Fibroblast of the aortic adventitia (primary cell): ENCODE measurements at places on chromosomes 11 and 22. TPM values are rescaled to one million over a fixed set of nuclear protein-coding genes. Genes with fewer than 3 reads are reported as not detected.
A peak's percentile ranks its signal among the peaks of the same experiment; 100 is the strongest.

DNA sequence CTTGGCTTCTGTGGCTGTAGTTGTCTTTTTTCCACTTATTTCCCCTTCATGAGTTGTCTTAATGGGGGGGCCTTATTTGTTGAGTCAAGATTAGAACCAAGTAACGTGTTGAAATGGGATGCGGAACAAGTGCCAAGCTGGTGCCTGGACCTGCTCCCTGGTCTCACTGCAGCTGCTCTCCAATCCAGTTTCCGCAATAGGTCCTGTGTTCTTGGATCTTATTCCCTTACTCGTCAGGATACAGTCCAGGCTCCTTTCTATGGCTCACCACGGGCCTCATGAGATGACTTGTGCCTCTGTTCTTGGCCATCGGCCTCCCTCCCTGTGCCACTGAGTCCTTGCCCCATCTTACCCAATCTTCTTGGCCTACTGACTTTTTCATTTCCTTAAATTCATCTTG lies 159.6 kb upstream of the CADM1 start:
- DNase-seq, result no peak

DNA sequence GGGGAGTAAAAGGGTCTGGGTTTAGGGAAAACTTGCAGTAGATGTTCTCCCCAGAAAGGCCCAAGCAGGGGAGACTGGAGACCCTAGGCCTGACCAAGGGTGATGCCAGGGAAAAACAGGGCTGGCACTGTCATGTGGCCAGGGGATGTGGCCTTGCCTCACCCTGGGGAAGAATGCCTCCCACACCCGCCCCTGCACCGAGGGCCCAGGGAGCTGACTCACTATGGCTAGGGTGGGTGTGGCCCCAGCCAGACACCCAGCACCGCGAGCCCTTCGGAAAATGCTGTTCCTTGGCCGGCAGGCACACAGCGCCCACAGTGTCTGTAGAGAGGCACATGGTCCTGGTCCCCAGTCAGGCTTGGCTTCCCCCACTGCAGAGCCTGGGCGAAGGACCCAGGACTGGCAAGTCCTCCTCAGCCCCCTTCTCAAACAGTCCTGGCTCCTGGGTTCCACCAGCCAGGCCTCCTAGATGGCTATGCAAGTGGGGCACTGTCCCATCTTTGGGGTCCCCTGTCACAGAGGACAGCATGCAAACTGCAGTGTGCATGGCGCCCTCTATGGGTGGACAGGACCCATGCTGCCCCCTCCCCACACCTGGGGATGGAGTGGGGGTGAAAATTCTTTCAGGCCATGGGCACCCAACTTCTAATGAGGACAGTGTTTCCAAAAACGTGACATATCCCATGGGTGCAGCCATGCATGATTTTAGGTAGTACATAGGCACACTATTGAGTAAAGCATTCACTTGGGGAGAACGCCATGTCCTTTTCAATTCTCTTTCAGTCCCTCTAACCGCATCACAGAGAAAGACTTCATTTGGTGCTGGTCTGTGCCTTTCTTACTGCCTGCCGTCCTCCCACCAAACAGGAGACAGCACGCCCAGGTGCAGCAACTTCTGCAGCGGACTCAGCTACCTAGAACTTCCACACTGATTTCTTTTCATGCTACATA lies 15.2 kb downstream of the TMPRSS5 start:
- DNase-seq, result peak; percentile 22

- DNase-seq, result no peak
Observed at GRCh38 chr22:46409631-46410210, 74.2 kb downstream of the TRMU start.

Gene KDM2A
- 51.4 and 56.8 TPM in 2 replicates for total RNA-seq

Gene HSPB2
- 1.5 and 3.3 TPM in 2 replicates for total RNA-seq

Gene SOX6
- total RNA-seq, result 0.36 and 1.8 TPM in 2 replicates

DNA sequence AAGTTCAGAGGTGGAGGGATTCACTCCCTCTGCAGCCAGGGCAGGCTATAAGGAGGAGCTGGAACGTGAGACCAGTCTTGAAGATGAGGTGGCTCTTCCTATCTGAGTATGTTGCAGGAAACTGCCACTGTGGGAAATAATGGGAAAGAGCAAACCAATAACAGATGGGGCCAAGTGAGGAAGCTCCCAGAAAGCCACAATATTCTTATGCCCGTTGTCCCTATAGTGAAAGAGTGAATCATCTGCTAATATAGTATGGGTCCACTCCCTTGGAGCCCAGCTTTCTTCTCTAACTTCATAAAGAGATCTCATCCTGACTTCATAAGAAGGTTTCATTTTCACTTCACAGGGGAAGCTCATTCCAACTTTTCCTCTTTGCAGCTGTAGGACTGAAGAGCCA lies 206.4 kb downstream of the BLID start:
- DNase-seq, result no peak

Gene KCNJ5
- 0.09 TPM in 1 of 2 replicates, not detected in the other for total RNA-seq

Gene SORL1
- total RNA-seq, result 1.2 and 1.4 TPM in 2 replicates

Gene ASCL2
- total RNA-seq, result not detected in 2 replicates

DNA sequence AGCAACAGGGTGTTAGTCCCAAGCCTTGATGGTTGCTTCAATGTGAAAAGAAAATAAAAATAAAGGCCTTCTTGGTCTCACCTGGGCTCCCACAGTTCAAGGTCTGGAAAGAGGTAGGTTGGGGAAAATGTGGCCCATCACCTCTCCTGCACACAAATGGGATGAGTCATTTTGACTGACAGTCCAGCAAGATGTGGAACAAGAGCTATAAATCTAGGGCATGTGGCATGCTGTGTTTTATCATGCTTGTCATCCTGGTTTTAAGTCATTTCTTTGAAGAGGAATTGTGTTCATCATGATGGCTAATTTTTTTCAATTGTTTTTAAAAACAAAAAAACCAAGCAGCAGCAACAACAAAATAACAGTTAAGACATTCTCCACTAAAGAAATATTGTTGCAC lies 503.7 kb downstream of the NTM start:
- no peak for DNase-seq

DNA sequence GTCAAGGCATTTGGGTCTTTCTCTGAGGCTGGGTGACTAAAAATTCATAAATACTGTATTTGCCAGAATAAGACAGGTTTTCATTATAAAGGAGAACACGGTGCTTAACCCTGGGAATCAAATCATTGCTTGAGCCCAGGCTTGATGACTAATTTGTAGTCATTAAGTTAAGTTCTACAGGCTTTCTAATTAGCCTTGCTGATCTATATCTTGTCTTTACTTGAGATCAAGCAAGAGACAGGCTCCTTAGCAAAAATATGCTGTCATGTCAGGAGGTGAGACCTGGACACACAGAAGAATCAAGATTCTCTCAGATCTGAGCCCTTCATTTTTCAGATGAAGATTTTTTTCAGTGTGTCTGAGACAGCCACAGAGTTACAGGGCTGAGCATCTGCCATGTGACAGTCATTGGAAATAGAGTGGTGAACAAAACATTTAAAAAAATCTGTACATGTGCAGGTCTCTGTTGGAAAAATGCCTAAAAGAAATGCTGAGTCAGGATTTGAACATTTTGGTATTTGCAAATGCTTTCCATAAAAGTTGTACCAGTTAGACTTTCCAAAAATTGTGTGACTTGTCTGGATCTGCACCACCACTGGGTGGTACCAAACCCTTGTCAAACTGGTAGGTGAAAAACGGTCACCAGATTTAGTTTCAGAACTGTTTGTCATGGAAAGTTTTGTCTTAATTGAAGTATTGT lies 14.6 kb downstream of the ACAT1 start:
- DNase-seq, result peak; percentile 51

Gene OR56A3
- total RNA-seq, result not detected in 2 replicates

DNA sequence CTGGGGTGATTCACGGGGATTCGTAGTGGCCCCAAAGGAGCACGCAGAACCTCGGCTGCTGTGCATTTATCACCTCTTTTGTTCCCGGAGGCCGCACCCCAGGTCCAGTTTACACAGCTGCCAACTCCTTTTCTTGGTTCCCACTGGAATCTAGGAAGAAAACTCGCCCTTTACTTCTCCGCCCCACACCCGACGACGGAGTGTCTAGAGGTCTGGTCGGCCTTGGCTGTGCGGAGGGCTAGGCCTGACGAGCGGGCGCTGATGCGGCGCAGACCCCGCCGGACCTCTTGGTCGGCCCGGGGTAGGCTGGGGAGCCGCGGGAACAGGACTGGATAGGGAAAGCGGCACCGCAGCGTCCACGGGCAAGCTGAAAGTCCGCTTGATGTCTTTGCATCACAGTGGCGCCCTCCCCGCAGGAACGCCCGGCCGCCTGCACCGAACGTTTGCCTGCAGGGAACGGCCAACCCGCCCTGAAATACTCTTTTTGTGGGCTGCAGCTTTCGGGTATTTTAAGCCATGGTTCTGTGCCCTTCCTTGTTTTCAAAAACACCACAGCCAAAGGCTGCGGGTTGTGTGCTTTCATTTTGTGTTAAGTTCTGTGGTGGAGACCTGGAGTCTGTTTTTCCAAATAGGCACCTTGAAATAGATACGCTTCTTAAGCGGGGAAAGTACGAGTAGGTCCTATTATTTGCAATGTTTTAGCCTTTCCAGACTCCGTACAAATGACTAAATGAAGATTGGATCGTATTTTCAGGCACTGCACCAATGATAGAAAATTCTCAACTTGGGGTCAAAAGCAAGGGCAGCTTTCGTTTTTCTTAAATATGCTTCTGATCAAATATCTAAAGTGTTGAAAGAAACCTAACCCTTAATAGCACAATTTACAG lies 829 bp upstream of the ZBED5 start:
- DNase-seq, result peak; percentile 51

GRCh38 chr22:26763633-26764361 lies 106.4 kb downstream of the MIAT start:
- peak; percentile 57 for DNase-seq

GRCh38 chr11:117510646-117511045 lies 183.0 kb downstream of the CEP164 start:
- no peak for DNase-seq

DNA sequence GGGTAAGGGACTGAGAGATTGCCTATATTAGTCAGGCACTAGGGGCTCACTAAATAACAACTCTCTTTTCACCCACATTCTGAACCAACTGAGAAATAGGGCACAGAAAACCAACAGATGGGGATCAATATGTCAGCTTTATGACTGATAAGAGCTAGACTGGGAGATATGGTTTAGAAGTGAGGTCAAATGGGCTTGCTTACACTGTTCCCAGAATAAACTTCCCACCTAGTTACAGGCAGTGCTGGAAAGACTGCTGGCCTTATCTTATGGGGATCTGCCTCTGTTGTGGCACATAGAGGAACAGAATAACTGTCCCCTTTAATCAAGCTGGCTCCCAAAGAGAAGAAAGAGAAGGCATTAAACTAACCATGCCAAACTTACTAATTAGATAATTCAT lies 10.6 kb upstream of the RRAS2 start:
- DNase-seq, result no peak

Gene ELF5
- total RNA-seq, result not detected in 2 replicates

DNA sequence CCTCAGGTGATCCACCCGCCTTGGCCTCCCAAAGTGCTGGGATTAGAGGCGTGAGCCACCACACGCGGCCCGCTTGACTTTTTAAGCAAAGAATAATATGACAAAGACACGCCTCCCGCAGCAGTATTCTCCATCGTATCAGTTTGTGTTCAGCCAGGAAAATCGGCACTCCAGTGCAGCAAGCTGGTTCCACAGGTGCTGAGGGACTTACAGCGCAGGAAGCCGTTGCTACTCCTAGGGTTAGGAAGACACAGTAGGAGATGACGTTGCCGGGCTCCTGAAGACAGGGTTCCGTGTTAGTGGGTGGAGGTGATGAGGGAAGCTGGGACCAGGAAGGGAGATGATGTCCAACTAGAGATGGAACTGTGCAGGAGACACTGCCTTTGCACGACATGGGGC lies 65.8 kb upstream of the CECR2 start:
- DNase-seq, result no peak
